Lower lobe of right lung (tissue), 2 donors: ENCODE measurements at places on chromosomes 12 and 14.
A peak's percentile ranks its signal among the peaks of the same experiment; 100 is the strongest.

DNA sequence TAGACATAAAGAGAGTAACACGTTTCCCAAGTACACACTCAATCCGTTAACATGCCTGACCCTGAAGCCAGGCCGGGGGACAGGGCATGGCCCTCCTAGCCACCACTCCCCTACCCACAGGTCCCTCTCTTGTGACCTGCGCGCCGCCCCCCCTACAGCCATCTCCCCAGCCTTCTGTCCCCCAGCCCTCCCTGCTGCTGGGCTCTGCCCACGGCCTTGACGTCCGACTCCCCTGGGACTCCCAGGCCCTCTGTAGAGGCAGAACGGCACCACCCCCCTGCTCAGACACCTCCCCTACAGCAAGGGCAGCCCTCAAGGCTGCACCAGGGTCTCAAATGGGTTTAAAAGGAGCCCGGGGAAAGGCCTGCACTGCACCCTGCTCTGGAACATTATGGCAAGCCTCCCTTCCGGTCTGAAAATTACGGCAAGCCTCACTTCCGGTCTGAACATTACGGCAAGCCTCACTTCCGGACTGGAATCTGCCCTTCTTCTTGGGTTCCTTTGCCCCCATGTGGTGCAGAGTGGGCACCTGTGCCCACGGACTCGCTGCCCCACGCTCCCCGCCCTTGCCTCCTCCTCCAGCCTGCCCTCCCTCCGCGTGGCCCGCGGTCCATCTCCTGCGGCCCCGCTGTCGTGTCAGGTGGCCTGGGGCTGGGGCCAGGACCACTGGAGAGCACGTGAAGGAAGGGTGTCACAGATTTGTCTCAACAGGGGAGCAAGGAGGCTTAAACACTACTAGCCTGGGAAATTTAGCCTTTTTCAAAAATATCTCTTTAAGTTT lies 77.6 kb downstream of the MOK start:
- no peak for DNase-seq

- DNase-seq, result no peak
Measured at GRCh38 chr12:11718105-11718504, 68.6 kb downstream of the ETV6 start.

GRCh38 chr14:21382886-21383847 lies 652 bp downstream of the SUPT16H start:
- peak; percentile 54 for DNase-seq

- DNase-seq, result no peak
Measured at GRCh38 chr12:67047634-67048033, 221.5 kb upstream of the CAND1 start.

DNA sequence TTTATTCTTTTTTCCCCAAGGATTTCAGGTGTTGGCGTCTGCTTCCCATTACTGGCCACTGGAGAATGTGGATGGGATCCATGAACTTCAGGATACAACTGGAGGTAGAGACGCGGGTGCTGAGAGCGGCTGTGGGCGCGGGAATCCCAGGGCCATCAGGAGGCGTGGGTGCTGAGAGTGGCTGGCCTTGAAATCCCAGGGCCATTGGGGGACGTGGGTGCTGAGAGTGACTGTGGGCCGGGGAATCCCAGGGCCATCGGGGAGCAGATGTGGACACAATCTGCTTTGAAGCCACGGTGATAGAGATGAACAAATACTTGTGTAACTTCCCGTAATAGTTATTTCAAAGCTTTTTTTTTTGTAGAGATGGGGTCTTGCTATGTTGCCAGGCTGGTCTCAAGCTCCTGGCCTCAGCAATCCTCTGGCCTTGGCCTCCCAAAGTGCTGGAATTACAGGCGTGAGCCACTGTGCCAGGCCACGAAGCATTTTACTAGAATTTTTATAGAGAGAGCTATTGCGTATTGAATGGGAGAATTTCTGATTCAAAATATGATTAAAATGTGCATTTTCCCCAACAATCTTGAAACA lies 12.8 kb downstream of the ADGRD1 start:
- no peak for DNase-seq

- DNase-seq, result no peak
Measured at GRCh38 chr12:97637770-97638169, 175.2 kb downstream of the RMST start.

DNA sequence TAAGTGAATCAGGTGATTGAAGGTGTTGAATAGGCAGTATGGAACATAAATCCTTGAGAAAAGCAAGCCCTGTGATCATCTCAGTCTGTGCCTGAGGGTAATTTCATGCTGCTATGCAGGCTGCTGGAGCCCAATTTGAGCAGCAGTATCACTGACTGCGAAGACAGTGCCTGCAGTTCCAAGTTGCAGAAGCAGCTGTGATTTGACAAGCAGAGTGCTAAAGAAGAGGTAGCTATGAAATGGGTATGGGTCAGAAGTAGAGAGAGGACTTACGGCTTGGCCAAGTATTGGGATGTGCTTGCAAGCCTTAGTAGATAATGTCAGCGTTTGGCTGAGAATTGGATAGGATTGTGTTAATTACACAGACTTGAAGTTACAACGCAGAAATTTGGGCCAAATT lies 22.5 kb downstream of the PIK3C2G start:
- DNase-seq, result no peak

- no peak for DNase-seq
Measured at GRCh38 chr12:132475304-132476037, 14.5 kb upstream of the FBRSL1 start.

- no peak for DNase-seq
Measured at GRCh38 chr12:10234562-10234961, 21.9 kb downstream of the GABARAPL1 start.

DNA sequence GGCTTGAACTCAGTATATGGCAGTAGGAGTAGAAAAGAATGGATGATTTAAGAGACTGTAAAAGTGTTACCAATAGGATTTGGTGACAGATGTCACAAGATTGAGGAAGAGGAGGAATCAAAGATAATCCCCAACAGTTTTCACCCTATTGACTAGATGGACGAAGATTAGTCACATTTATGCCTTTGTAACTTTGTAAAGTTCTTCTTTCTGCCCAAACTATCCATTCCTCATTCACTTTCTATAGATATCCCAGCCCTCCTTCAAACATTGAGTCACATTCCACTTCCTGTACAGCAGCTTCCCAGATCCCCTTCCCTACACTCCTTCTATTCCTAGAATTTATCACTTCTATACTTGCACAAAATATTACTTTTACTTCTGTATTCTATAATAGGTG lies 207.9 kb downstream of the BTG1 start:
- DNase-seq, result no peak

DNA sequence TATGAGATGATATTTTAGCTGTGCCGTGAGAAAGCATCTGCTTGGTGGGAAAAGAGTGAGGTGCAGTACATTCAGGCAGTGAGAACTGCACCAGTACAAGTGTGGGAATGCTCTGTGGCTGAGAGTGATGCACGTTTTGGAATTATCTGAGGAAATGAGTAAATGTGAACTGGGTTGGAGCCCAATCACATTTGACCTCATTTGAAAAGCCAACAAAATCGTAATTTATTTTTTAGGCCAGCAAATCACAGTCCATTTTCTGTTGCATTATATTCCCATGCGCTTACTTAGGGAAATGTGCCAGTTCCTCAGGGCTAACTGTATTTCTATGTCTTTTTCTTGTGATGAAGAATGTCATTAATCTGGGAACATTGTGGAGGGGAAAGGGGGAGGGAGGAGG lies 77.3 kb downstream of the SNAPC1 start:
- no peak for DNase-seq

DNA sequence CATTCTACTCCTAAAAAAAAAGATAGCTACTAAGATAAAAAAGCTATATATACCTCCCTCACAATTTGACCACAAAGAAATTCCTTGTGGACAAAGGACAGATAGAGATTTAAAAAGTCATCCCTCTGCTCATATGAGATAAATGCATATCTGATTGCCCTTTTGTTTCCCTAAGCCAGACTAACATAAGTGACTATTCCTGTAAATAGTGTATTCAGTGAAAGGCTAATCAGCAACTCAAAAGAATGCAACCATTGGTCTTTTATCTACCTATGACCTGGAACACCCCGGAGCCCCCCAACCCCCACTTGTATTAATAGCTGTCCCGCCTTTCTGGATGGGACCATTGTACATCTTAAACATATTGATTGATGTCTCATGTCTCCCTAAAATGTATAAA lies 6.3 kb upstream of the TMPO start:
- DNase-seq, result no peak

DNA sequence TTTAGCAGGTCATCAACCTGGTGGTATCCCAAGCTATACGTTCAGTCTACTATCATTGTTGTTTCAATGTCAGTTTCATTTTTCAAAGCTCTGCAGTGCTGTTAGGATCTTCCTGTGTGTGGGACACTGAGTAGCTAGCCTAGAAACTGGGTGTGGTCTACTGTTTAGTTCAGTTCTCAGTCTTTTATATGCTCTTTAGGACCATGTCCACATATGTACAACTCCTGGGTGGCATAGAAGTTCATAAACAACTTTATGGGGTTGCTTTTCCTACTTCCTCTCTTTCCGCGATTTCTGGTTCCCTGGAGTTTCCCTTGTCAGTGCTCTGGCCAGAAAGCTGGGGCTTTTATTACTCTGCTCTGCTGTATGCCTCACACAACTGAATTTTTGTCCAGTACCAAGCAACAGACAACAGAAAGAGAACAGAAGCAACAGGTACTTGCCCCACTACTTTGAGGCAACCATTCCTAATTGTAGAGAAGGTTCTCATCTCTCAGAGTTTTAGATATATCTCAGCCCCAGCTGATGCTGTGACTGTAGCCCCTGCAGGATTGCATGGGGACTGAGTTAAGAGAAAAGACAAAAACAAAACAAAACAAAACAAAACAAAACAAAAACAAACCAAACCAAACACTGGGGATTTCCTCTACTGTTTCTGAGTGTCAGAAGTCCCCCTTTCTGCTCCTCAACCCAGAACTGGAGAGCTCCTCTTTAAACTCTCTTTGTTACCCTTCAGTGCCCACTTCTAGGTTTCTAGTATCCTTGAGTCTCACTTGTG lies 30.3 kb downstream of the MIS18BP1 start:
- no peak for DNase-seq

DNA sequence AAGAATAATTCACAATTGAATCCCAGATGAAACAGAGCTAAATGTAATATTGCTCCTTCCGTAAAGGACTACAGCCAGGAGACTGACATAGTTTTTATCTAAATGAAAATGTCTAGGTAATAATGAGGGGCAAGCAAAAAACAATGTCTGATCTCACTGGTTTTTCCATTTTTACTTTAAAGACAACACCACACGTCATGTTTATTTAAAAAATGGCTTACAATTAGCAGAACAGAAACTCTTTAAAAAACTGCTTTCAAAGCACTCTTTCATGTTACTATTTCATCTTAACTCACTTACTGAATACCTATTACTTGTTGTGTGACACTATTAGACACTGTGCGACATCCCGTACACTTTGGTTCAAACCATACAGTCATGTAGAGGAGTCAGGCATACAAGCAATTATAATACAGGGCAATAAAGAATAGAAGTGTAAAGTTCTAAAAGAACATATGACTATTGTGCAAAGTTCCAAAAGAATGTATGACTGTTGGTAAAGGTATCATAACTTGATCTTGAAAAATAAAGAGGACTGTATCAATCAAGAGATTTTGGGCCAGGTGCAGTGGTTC lies 9.1 kb downstream of the BTBD7 start:
- no peak for DNase-seq

DNA sequence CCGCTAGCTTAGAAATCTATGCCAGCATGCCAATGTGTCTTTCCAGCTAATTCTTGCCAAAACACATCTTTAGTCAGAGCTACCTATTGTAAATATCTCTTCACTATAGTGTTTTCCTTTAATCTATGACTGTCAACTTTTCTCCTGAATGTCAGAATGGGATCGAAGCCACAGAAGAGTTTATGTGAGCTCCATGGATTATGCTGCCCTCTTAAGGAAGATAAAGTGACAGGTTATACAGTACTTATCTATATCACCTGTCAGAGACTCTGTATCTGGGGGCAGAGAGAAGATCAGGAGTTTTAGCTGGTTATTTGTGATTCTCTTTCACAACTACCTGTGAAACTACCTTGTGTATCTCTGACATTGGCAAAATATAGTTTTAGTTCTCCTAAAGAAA lies 204.3 kb upstream of the SEL1L start:
- DNase-seq, result no peak

DNA sequence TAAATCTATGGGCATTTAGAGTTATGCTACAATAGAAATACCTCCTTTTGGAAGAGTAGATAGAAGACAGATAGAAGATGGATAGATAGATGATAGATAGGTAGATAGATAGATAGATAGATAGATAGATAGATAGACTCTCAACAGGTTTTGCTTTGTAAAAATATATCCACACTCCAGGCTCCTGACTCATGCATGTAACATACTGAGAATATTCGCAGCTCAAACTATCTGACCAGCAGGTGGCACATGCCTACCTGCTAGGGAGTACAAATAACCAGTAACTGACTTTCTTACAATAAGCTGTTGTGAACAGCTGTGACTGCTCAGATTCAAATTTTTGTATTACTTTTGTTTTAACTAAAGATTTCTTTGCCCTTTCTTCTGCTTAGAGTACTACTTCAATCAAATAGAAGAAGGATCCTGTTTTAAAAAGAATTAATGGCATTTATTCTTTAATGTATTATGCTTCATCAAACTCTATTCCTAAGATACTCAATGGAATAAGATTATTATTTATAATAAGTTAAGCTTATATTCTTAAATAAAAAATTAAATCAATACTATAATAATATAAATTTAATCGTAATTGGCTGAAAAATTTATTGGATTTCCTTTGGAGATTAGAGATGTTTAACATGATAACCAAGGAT lies 15.8 kb upstream of the CPNE8 start:
- no peak for DNase-seq

DNA sequence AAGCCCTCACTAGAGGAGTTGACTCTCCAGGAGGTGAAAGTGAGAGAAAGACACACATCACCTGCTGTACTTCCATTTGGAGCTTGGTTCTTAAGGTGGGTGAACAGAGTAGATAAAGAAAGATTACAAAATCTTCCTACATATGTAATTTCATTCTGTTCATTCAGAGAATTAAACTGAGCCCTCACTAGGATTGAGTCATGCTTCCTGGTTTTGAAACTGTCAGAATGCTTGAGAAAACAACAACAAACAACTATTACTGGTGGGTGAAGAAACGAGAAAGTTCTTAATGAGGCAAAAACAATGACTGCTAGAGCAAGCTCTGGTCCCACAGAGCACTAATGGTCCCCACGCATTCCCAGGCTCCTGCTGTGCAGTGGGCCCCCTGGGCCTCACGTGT lies 841.7 kb downstream of the VRK1 start:
- no peak for DNase-seq

DNA sequence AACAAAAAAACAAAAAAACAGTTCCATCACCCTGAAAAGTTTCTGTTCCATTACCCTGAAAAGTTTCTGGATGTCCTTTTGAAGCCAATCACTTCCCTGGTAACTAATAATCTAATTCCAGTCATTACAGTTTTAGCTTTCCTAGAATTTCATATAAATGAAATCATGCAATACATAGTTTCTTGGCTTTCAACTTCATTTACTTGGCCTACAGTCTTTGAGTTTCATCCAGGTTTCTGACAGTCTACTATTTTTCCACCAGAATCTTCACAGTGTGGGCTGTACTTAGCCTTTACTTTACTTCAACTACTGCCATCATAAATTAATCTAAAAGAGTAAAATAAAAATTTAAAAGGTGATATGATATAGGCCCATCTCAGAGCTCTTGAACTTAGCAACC lies 55.5 kb downstream of the RPS6KA5 start:
- no peak for DNase-seq
